Mucosa of gallbladder (tissue), 1 donor: ENCODE measurements at places on chromosomes 6 and 20.
A peak's percentile ranks its signal among the peaks of the same experiment; 100 is the strongest.

GRCh38 chr6:155628306-155628705, 172.7 kb upstream of the NOX3 start:
- no peak for DNase-seq

- DNase-seq, result no peak
Observed at GRCh38 chr6:159359581-159360297, 190.5 kb downstream of the FNDC1 start.

GRCh38 chr20:56417911-56418310, 5.9 kb downstream of the CASS4 start:
- no peak for DNase-seq

GRCh38 chr6:46876126-46876525, 45.6 kb downstream of the ADGRF5 start:
- DNase-seq, result peak; percentile 85

DNA sequence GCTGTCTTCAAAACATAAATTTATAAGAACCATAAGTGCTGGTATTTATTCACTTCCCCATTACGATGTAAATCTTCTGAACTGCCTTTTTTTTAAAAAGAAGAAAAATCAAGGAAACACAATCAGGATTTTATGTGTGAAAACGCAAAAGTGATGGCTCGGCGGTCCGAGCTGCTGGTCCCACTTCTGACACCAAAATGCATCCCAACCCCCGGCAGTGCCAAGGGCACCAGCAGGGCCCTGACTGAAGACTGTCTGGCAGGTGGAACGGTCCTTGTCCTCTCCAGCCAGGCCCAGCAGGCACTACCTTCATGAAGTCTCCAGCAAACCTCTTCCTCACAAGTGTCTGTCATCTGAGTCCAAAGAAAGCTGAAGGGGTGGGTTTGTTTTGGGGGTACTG, 41.2 kb downstream of the TBC1D7 start:
- no peak for DNase-seq

DNA sequence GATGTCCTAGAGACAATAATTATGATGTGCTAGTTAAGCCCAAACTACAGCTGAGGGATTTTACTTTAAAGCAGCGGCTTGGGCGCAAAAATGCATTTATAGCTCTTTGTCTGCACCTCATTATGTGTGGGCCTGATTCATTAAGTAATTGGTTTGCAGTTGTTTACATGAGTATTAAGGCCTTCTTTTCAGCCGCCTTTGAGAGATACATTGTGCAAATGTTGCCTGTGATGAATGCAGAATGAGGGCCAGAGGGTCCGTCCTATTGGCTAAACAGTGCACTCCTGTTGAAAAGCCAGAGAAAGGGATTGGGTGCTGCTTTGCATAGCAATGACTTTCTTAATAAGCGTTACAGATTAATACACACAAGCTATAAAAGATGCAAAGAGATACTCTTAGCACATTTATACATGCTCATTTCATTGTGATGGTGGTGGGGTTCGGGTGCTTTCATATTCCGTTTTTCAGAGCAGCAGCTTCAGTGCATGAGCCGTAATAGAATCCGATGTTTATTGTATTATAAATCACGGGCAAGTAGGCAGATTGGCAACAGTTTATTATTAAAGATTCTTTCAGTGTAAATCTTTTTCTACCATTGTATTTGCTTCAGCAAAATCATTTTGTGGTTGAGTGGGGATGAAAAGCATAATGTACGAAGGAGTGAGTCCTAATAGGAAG, 68.2 kb upstream of the XRN2 start:
- DNase-seq, result no peak

GRCh38 chr6:72272958-72273357, 348.9 kb upstream of the KCNQ5 start:
- no peak for DNase-seq

DNA sequence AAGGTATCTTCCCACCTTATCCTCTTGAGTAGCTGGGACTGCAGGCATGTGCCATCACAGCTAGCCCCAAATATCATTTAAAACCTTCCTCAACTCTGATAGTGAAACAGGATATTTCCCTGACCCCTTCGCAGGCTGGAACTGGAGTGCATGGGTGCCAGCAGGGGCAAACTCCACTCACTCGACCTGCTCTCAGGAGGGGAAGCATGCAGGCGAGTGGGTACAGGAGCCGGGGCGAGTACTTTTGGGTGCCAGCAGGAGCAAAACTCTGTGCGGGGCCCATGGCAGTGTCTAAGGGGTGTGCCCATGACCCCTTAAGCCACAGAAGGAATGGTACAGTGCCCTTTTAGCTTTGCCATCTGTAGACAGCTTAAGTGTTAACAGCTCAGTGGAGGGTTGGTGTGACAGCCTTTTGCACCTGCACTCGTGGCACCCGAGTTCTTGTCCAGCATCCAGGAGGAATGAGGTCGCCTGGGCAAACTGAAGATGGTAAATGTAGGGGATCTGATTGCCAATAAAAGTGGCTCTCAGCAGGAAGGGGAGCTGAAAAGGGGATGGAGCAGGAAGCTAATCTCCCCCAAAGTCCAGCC, 155.1 kb downstream of the CDK19 start:
- DNase-seq, result no peak

GRCh38 chr6:132937466-132937906, 123.1 kb downstream of the RPS12 start:
- DNase-seq, result peak; percentile 47

- no peak for DNase-seq
Observed at GRCh38 chr6:163945808-163946207, 531.3 kb downstream of the QKI start.

GRCh38 chr20:58993332-58994248, 12.5 kb downstream of the NELFCD start:
- no peak for DNase-seq

GRCh38 chr6:14635934-14636591, 518.5 kb downstream of the CD83 start:
- no peak for DNase-seq

GRCh38 chr20:38230253-38230551, 30.3 kb downstream of the KIAA1755 start:
- no peak for DNase-seq

DNA sequence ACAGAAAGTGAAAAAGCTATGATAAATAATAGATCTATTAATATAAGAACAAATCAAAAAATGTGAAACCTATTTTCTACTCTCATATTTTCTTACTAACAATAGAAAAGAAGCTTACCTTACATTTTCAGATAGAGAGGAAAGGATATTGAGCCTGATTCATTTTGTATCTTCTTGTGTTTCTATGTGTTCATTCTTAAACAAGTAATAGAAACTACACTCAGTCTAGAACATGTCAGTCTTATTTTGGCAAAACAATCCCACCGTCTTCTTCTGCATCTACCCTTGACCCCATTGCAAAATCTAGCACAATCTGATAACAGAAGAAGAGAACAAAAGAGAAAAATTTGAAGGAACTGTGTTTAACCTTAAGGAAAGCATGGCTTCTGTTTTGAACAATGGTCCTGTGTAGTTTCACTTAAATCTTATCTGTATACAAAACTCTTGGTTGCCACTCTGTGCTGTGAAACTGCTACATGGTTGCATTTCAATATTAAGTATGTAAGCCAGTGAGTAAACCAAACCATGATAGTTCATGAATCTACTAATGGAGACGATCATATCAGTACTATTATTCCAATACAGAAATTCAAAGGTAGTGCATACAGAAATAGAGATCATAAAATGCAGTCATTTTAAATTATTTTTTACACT, 69.5 kb upstream of the LGSN start:
- no peak for DNase-seq

- DNase-seq, result no peak
Observed at GRCh38 chr6:47603995-47604394, 94.4 kb upstream of the ADGRF4 start.

- DNase-seq, result no peak
Observed at GRCh38 chr6:83517500-83517899, 5.2 kb downstream of the PRSS35 start.

GRCh38 chr20:43913291-43914025, 1.2 kb upstream of the TOX2 start:
- no peak for DNase-seq

DNA sequence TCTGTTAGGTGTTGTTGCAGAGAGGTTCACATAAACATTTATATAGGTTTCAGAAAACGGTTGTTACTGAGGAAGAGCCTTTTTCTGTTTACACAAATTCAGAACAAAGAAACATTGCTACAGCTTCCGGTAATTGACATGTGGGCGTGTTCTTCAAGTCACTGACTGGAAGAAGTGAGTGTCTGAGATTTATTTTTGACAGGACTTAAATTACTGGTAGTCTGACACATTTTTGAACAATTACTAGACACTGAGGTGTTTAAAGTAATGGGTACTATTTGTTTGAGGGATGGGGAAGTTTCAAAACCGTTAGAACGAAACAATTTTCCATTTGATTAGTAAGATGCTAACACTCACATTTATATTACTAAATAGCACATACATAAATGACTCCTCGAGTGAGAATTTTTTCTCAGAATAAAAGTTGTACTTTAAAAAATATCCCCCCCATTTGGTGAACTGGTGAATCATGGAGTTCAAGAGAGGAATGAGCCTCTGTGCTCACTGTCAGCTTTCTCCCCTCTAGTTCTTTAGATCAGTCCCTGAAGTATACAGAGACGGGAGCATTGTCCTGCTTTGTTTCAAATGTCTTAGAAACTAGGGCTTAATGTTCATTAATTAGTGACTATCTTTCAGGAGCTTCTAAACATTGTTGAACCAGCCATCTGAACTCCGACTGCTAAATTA, 98.7 kb downstream of the TSHZ2 start:
- no peak for DNase-seq

GRCh38 chr20:20368418-20369249, 730 bp downstream of the INSM1 start:
- DNase-seq, result no peak

GRCh38 chr6:110746680-110747079, 68.6 kb downstream of the CDK19 start:
- no peak for DNase-seq

DNA sequence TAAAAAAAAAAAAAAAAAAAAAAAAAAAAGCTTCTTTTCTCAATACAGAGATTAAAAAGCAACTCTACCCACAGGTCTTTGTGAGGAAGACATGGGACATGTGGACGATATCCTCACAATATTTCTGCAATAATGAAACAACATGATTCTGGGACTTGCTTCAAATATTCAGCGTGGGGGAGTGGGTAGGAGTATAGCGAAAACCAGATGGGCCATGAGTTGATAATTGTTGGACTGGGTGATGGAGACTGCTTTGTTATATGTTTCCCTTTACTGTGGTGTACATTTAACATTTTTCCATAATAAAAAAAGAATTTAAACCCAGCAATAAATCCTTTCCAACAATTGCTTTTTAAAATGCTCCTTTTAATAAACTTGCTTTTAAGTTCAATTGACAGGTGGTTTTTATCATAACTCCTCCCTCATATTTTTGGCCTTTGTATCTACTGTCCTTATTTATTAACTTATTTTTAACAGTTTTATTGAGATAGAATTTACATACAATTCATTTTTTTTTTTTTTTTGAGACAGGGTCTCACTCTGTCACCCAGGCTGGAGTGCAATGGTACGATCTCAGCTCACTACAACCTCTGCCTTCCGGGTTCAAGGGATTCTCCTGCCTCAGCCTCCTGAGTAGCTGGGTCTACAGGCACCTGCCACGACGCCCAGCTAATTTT, 40.4 kb upstream of the ARFGEF2 start:
- no peak for DNase-seq

GRCh38 chr6:116008470-116009243, 52.0 kb downstream of the FRK start:
- no peak for DNase-seq

- no peak for DNase-seq
Observed at GRCh38 chr6:111723412-111723970, 117.8 kb upstream of the TRAF3IP2 start.

- no peak for DNase-seq
Observed at GRCh38 chr6:136886091-136886490, 36.0 kb upstream of the SLC35D3 start.

DNA sequence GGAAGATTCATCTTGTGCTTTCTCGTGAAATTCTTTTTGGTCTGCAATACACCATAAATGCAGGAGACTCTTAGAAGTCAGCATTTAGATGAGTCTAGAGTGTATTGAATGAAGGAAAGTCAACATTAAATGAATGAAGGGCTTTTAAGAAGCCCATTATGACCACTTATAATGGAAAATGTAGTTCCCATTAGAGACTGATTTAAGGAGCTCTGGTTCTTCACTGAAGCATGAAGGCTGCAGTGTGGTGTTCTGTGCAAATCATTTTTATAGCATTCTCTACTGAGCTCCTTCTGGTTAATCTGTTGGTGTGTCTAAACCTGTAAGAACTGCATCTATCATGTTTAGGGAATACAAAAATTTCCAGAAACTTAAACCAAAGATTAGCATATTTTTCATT, 19.7 kb downstream of the NCOA7 start:
- DNase-seq, result no peak

- DNase-seq, result no peak
Observed at GRCh38 chr6:129179283-129179682, 296.3 kb downstream of the LAMA2 start.

- DNase-seq, result no peak
Observed at GRCh38 chr6:163576114-163576513, 161.6 kb downstream of the QKI start.
